Right lung (tissue), 10 donors: ENCODE measurements at places on chromosomes 5 and 9. TPM values are rescaled to one million over a fixed set of nuclear protein-coding genes. Genes with fewer than 3 reads are reported as not detected.

Gene UNC13B
- polyA plus RNA-seq: 90.4 TPM

Gene WDR38
- 0.85 TPM for polyA plus RNA-seq

Gene SLC6A3
- 1.5 TPM for polyA plus RNA-seq

Gene SMIM33
- not detected for polyA plus RNA-seq

Gene PCAT7
- polyA plus RNA-seq: 1.1 TPM

Gene GGTA1
- polyA plus RNA-seq: 9.5 TPM

Gene PTAR1
- 39.6 TPM for polyA plus RNA-seq

DNA sequence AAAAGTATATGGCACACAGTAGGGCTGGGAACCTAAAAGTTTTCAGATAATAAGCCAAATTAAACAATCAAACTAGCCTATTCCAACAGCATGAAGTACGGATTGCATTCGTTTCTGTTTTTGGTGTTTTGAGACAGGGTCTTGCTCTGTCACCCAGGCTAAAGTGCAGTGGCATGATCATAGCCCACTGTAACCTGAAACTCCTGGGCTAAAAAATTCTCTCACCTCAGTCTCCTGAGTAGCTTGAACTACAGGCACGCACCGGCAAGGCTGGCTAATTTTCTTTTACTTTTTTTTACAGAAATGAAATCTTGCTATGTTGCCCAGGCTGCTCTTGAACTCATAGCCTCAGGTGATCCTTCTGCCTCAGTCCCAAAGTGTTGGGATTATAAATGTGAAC is 5.2 kb downstream of the RFX3 start:
- DNase-seq: no peak

DNA sequence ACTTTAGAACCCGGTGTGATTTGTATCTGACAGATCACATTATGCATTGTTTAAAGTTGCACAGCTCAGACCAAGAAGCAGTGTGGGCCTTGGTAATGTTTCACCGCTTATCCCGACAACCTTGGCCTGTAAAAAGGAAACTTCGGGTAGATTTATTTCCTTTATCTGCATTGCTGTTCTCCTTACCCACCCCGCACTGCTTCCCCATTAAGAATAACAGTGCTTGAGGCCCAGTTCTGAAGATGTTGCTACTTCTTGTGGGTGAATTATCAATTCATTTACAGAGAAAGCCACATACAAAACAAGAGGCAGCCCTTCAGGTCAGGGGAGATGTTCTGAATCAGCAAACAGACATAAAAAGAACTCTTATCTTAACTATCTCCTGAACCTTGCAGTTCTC is 8.4 kb downstream of the SMARCA2 start:
- no peak for DNase-seq

DNA sequence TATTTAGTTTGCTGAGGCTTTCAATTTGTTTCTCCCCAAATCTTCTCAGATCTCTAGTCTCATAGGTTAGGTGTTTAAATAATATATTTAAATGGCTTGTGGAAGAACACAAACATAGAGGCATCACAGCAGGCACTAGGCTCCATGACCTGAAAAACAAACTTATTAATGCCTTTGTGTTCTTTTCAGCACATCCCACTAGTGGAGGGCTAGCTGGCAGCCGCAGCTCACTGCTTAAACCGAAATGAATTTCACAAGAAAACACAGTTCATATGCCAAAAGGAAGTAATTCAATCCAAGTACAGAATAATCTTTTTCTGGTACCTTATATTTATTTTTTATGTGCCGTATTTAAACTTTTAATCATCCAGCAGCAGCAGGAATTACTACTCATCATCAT is 382.5 kb downstream of the PLK2 start:
- no peak for DNase-seq

- no peak for DNase-seq
These were observed 18.9 kb downstream of the IPPK start for GRCh38 chr9:92650839-92651621.

- no peak for DNase-seq
These were observed 10.2 kb downstream of the SH3PXD2B start for GRCh38 chr5:172444110-172444510.

- peak; percentile 68 for DNase-seq
These were observed 90.4 kb downstream of the ZNF608 start for GRCh38 chr5:124655921-124656511.

GRCh38 chr5:141992349-141992963 is 20.4 kb downstream of the GNPDA1 start:
- peak; percentile 61 for DNase-seq

DNA sequence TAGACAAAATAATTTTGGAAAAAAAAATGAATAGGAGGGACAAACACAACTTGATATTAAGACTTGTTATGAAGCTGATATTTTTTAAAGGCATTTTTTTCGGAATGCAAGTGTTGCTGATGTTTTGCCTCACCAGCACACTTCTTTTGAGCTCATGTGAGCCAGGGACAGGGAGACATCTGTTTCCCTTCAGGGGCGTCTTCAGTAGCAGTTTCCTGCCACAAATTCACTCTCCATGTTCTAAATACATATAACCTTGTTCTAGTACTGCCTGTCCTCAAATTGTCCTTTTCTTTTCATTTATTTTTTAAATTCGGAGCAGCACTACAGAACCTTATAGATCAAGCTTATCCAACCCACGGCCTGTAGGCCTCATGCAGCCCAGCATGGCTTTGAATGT is 316.0 kb upstream of the PAPPA start:
- DNase-seq: no peak

- no peak for DNase-seq
These were observed 38.9 kb downstream of the SLC35D2 start for GRCh38 chr9:96344458-96345180.

DNA sequence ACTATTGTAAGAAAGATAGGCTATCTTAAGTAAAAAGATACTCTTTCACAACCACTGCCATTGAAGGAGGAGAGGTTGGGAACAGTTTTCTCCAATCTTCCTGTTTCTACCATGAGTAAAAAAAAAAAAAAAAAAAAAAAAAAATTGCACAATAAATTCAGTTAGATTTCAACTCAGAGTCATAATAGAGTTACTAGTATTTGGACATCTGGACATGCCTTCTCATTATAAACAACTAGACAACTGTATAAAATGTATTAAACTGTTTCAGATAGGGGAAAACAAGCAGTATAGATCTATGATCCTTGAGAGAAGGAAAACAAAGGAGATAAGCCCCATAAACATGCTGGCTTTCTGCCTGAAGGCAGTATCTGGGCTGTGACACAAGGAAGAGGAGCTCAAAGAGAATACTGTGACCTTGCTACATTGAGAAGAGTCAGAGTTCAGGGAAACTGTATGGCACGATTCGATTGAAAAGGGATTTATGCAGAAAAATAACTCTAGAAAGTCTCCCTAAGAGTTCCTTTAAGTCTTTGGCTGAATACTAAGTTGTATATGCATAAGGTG is 249.2 kb upstream of the POU5F2 start:
- no peak for DNase-seq

- DNase-seq: no peak
These were observed 124.4 kb downstream of the RFX3 start for GRCh38 chr9:3401221-3401954.

DNA sequence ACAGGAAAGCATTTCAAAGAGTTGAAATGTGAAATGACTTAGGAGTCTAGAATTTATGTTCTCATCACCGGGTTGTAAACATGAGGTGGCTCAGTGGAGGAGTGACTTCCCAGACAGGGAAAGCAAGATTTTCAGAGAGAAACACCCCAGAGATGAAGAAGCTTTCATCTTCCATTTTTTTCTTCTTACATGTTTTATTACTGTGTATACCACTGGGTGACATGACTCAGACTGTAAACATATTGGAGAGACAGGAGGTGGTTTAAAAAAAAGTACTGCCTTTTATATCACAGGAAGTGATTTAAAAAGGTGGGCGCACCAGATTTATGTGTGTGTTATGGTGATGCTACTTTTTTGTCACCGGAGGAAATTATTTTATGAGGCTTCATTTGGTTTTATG is 209.1 kb upstream of the TUT7 start:
- no peak for DNase-seq

GRCh38 chr9:2725126-2725525 is 7.8 kb downstream of the KCNV2 start:
- no peak for DNase-seq

- no peak for DNase-seq
These were observed 311.0 kb downstream of the SLIT3 start for GRCh38 chr5:168989731-168990505.

DNA sequence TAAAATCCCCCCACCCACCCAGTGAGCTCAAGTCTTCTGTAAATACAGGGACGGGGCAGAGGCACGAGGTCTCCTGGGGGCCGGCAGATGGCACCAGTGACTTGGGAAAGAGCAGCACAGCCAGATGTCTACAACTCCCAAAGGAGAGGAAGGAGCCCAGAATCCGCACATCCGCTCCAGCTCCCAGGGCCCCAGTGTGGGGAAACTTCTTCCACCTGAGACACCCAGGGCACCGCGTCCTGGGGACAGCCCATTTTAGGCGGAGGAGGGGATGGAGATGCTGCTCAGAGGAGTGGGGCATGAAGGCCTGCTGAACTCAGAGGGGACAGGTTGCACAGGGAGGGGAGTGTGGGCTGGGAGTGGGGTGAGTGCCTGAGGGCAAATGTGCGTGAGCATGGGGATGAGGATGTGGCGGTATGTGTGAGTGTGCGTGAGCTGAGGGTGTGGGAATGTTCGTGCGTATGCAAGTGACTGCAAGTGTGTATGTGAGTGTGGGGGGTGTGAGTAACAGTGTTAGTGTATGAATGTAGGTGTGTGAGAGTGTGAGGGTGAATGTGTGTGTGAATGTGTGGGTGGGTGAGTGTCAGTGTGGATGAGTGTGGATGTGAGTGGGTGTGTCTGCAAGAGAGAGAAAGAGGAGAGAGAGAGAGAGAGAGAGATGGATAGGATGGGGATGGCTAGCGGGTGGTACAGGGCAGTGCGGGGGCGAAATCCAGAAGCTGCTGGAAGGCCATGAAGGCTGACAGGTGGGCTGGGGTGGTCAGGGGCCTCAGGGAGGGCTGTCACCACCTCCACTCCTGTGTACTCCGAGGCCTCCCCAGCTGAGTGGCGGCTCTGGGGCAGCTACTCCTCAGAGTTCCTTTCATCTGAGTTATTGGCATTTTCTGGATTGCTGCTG is 63.5 kb downstream of the DUSP1 start:
- no peak for DNase-seq

DNA sequence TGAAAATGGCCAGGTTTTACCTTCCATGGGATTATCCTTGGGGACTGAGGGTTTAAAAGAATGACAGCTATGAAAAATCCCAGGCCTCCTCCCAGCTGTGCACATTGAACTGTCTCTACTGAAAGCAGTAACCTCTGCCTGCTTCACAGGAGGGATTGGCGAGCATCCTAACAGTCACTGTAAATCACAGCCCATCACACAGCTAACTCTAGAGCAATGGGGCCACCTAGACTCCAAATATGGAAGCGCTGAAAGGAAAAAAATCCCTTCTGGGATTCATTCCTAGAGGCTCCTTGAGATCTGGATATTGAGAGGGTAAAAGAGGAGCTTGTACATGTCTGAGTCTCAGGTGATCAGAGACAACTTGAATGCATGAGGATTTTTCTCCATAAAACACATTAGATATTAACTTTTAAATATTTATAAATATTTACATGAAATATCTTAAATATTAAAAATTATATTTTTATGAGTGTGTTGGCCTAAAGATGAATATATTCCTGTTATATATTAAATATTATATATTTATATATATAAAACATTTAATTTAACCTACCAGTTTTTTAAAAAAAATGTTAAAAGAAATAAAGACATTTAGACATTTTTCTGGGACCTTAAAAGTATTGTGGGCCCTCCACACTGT is 133.8 kb upstream of the SLC24A2 start:
- no peak for DNase-seq

GRCh38 chr5:103706939-103707682 is 144.5 kb upstream of the NUDT12 start:
- no peak for DNase-seq
